ENCODE measurements at places on chromosomes 12 and 14.

- no peak for DNase-seq
These were observed 43.4 kb downstream of the SAMD4A start for GRCh38 chr14:54610051-54610977.

GRCh38 chr12:6866163-6866919 is 990 bp upstream of the TPI1 start:
- no peak for DNase-seq

DNA sequence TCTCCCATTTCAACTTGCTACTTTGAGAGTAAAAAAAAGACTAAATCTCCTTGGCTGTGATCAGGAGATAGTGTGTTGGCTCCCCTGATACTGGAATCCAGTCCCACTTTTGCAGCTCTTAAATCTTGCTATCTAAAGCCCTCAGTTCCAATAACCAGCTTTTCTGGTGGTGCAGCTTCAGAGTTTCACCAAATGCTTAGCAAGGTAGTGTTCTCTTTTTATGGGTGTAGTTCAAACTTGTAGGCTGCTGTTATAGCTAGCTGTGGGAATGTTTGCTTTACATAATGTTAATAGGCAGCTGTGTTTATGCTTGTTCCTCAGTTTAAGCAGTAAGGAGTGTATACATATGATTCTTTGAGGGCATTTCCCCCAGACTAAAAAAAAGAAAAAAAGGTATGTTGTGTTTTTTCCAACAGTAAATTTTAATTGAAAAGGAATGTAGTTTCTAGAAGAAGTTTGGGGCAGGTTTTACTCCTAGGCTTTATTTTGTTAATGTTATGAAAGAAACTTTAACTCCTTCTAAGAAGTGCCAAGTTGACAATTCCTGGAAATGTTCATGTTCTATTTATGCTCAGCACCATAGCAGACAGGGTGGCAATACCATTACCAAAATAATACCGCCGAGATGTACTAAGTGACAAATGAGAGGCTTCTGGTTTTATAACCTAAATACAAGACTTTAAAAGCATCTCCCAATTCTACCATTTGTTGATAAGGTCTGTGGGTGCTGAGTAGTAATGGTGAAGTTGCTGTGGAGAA is 12.1 kb downstream of the CRADD start:
- DNase-seq = no peak

DNA sequence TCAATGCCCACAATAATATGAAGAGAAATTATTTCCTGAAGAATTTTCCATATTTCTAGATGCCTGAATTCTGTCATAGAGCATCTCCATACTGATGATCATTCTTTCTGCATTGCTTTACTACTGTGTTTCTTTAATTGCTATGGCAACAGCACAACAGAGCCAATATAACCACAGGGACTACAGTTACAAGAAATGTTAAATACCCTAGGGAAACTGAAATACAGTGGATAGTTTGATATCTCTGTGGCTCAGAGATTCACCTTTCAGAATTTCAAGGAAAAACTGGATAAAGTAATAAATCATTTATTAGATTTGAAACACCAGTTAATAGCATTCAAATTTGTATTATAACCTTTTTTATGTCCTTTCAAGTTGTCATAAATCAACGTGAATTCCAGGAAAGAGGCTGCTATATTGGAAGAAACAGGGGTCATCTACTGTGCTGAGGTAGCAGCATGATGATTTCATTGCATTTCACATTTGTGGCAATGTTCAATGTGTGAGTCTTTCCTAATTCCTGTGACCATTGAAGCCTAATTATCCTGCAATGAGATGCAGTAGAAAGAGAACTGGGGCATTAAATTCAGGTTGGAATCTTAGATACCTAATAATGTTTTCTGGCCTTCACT is 267.1 kb downstream of the LRFN5 start:
- no peak for DNase-seq

DNA sequence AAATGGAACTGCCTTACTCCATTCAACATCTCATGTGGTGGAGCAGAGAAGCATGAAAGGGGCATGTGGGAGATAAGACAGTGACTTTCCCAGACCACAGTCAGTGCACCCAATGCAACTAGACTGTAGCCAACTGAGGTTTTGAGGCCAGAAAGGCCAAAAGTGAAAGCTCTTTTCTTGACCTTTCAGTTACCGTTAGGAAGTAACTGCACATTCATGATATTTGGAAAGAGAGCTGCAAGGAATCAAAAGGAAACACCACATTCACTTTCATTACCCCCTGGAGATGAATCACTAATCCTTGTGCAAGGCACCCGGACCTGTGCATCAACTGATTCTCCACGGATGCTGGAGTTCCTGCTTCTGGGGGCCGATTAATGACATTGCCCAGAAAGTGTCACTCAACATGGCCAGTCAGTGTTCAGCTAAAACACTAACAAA is 72.9 kb upstream of the ELK3 start:
- no peak for DNase-seq

DNA sequence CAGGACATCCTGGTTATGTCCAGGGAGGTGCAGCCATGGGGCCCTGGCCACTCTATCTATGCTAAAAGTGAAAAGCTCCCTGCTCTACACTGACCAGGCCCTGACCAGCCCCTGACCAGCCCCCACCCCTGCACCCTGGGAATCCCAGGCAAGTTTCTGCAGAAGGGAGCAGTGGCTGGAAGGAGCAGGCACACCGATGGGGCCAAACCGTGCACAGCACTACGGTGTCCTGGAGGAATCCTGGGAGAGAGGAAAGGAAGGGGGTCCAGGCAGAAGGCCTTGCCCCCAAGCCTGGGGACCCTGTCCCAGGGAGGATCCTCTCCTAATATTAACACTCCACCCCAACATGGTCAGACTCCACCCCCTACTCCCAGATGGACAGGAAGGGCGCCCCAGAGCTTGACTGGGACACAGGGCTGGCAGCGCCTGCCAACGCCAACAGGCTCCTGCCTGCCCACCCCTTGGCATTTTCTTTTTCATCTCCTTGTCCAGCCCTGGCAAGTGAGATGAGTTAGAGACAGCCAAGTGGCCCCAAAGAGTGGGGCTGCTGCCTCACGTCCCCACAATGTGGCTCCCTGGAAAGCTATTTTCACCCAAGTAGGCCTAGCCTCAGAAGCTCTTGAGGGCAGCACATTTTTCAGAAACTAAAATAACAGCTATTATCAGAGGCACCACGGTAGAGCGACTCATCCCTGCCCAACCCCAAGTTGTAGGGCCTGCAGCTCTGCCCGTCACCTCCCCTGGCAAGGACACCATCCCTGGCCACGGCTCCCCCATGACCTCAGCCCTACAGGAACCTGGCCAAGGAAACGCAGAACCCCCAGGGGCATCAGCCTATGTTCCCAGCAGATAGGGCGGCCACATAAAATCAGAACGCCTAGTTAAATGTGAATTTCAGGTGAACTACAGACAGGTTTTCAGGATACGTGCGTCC is 82.6 kb downstream of the SCARB1 start:
- DNase-seq = no peak

GRCh38 chr14:24247422-24247821 is 5.0 kb upstream of the TINF2 start:
- DNase-seq = no peak
